ENCODE measurements at places on chromosomes 7 and 10.

DNA sequence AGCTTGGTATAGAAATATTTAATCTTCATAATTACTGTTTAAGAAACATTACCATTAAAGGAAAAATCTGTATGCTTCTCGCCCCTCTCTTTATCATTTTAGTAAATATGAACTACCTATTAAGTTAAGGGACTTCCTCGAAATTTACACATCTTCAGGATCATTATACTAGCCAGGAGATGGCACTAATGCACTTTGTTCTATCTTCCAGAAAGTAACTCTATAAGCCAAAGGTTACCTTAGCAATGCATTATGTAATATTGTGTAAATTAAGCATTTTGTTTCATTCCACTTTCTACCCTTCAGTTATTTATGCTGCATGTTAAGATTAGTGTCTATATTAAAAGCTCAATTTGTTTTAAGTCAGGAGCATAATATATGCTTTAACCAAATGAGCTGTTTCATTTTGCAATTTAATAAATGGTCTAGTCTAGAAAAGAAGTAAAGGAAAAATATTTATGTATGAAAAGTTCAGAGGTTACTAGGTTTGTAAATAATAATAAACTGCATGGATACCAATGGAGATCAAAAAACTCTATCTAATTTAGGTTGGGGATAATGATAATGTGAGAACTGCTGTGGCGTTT lies 128.5 kb downstream of the ANKRD7 start:
- DNase-seq = no peak

- no peak for DNase-seq
Observed at GRCh38 chr7:94276795-94277194, 117.9 kb upstream of the COL1A2 start.

DNA sequence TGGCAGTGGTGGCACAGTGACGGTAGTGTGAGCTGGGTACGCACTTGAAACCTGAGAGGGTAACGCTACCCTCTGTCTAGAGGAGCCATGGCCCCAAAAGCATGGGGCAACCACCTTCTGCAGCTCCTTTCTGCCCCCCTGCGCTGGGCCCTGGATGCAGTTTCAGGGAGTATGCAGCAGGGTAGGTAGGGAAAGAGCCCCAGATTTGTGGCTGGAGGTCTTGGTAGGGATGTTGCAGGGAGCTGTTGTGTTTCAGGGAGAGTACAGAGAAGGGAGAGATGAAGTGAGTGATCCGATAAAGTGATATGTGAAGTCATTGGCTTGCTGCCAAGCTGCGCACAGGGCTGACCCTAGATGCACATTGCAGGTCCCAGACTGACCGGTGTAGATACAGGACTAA lies 2.7 kb upstream of the PGAM2 start:
- DNase-seq = no peak

DNA sequence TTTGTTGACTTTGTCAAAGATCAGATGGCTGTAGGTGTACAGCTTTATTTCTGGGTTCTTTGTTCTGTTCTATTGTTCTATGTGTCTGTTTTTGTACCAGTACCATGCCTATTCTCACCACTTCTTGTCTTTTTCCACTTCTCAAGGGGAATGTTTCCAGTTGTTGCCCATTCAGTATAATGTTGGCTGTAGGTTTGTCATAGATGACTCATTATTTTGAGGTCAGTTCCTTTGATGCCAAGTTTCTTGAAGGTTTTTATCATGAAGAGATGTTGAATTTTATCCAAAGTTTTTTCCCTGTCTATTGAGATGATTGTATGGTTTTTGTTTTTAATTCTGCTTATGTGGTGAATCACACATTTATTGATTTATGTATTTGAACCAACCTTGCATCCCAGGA lies 216.7 kb upstream of the RNF32 start:
- DNase-seq = no peak

DNA sequence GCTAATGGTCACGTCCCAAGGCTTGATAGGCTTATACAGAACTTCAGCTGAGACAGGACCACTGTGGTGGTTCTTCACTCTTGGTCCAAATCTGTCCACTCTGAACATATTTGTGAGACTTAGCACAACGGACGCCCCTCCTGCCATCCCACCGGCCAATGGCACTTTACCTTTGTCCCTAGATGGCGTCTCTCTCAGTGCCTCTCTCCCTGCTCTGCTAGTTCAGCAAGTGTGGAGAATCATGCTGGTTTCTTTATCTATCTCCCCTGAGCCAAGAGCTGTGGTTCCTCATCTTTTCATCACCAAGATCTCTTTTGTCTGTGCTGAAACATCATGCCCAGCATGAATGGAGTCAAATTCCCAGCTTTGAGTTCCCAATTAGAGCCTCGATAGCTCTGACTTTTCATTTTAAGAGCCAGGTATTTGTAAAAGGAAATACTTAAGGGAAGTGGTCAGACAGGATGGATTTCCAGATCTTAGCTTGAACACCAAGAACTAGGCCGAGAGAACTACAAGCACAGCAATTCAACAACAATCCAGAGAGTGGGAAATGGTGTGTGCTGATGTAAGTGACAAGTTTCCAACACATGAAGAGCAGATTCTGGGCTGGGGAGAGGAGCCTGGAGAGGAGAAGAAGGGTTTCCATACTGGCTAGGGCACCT lies 69.5 kb downstream of the ZNF800 start:
- no peak for DNase-seq

DNA sequence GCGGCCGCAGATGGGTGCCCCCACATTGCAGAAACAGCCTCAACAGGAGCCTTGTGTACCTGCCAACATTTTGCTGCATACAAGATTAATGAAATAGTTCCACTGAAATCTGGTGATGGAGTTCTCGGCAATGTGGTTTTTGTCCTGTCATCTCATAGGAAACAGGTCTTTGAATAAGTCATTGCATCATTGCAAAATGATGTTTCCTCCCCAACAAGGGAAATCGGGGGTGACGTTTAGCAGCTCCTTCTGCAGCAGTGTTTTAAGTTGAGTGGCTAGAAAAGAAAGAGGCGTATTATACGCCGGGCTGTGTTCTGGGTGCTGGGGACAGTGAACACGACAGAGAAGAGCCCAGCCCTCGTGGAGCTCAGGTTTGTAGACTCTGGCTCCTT lies 177.0 kb downstream of the PRKAG2 start:
- no peak for DNase-seq

- DNase-seq = no peak
Observed at GRCh38 chr7:70301673-70302185, 703.5 kb downstream of the AUTS2 start.

GRCh38 chr10:46042527-46042926 lies 3.5 kb downstream of the MSMB start:
- DNase-seq = no peak

- no peak for DNase-seq
Observed at GRCh38 chr7:34338961-34339526, 319.0 kb upstream of the NPSR1 start.

GRCh38 chr10:26725837-26726727 lies 28.6 kb downstream of the PDSS1 start:
- peak; percentile 71 for DNase-seq

- no peak for DNase-seq
Observed at GRCh38 chr7:82382276-82382675, 61.3 kb downstream of the CACNA2D1 start.

- DNase-seq = no peak
Observed at GRCh38 chr7:17447728-17448478, 149.5 kb downstream of the AHR start.

DNA sequence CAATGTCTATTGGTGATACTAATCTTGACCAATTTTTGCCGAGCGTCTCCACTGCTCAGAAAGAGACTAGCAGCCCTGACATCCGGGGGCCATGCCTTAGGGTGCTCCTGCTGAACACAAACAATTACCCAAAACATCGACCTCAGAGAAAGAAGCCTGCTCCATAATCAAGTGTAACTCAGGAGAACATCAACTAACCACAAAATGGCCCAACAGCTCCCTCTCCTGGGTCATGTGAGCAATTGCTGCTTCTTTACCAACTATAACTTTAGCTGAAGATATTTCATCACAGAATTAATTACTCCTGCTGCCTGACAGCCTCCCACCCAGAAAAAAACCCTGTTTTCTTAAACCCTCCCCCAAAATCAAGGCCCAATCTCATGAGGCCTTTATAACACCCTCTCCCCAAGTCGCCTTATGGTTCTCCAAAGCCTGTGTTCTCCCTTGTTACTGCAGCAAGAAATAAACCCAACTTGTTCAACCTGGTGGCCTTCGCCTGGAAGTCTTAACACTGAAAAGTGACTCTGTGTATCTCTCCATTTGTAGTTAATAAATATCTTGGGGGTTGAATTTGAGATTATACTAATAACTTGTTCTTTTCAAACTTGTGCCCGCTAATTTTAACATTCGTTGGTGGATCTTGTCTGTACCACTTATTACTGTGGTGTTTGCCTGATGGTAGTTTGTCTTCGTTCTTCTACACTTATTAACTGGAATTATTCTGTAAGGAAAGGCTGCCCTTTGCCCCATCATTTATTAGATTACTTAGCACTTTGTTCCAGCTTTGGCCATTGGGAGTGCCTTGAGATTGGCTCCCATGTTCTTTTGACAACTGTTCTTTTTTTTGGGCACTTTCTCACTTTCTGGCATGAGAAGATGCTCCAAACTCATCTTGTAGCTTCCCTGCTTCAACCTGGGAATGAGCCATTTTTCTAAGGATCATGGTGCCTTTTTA lies 21.2 kb upstream of the RAMP3 start:
- DNase-seq = peak; percentile 78

DNA sequence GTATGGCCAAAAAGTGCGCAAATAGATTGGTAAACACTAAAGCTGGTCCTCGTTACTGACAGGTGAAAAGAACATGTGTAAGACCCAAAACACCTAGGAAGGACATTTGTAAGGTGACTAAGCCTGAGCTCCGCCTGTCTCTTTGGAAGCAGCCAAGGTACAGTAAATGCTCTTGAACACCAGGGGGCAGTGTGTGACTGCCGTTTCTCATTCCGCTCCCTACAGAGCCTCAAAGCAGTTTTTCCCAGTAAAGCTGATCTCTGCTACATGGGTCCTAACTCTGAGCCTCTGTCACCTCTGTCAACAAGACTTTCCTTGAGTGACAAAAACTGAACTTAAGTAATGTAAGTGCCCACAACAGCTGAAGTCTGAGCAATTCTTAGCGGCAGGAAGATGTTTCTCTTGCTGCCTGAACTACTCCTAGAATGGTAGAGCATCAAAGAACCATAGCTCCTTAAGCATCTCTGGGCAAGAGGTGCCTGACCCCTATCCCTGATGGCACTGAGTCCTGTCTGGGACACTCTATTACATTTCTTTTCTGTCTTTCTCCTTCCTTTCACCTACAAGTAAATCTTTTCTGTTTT lies 238.0 kb upstream of the INHBA start:
- peak; percentile 48 for DNase-seq

DNA sequence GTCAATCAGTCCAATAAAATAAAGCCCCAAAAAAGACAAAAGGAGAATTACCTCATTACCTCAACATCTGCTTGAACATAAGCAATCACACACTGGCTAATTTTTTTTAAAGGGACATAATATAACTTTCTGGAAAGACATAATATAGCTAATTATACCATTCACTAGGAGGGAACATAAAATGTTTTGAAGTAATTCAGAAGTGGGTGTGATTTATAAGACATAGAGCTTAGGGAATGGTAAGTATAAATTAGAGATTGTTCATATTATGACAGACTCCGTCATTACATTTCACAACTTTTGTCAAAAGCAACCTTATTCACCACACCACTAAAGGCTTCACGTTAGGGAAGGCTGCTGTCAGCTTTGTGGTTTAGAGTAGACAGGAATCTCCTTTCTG lies 3.8 kb downstream of the SHTN1 start:
- DNase-seq = no peak

GRCh38 chr7:23343806-23344475 lies 44.8 kb downstream of the MALSU1 start:
- DNase-seq = no peak

DNA sequence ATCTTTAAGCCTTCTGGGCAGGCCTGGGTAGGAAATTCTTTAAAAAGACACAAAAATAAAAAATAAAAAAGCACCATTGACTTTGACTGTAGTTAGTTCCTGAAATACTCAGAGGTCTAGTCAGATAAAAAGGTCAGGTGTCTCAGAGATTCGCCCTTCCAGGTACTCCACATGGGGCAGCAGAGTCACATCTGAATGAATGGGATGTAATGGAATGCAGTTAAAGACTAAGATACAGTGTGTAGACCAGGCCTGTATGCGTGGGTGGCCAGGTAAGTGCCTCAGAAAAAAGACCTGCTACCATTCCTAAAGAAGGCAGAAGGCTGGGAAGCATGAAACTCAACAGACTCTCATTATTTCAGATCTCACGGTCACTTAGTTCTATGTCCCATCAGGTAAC lies 68.6 kb upstream of the SEM1 start:
- DNase-seq = no peak

DNA sequence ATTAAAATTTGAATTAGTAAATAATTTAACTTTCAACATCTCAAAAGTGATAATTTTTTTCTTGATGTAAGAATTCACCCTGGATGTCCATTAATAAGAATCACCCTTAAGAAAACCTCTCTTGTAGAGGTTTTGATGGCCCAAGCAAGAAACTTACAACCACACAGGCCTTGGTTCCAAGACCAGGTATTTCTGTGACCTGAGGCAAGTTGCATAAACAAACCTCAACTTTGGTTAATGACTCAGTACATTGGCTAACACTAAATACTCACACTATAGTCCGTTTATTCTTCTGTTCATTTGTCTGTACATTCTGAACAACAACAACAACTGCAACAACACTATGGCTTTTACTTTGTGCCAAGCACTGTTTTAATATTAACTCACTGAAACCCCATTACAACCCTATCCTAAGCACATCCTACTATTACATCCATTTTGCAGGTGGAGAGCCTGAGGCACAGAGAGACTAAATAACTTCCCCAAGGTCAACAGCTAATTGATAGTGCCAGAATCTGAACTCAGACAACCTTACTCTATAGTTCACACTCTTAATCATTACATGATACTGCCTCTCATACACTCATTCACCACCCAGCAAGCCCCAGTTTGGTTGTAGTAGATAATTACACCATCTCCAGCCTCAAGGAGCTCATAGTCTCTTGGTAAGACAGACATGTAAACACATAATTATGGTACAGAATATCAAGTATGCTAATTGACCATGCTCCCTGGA lies 6.6 kb downstream of the ANK3 start:
- no peak for DNase-seq

GRCh38 chr7:72265071-72265904 lies 146.8 kb downstream of the CALN1 start:
- DNase-seq = no peak

DNA sequence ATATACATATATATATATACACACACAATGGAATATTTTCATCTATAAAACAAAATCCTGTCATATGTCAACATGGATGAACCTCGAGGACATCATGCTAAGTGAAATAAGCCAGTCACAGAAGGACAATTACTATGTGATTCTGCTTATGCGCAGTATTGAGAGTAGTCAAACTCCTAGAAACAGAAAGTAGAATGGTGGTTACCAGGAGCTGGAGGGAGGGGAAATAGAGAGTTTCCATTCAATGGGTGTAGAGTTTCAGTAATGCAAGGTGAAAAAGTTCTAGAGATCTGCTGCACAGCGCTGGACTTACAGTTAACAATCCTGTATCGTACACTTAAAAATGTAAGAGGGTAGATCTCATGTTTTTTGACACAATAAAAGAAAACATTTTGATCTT lies 181.9 kb downstream of the CDCA7L start:
- DNase-seq = no peak

Measured in CD4-positive, alpha-beta T cell treated with Interleukin-6 for 4 hours (primary cell).